ENCODE measurements at places on chromosomes 7 and 10.

- peak; percentile 53 for DNase-seq
Measured at GRCh38 chr10:31749981-31750840, 178.4 kb downstream of the ARHGAP12 start.

DNA sequence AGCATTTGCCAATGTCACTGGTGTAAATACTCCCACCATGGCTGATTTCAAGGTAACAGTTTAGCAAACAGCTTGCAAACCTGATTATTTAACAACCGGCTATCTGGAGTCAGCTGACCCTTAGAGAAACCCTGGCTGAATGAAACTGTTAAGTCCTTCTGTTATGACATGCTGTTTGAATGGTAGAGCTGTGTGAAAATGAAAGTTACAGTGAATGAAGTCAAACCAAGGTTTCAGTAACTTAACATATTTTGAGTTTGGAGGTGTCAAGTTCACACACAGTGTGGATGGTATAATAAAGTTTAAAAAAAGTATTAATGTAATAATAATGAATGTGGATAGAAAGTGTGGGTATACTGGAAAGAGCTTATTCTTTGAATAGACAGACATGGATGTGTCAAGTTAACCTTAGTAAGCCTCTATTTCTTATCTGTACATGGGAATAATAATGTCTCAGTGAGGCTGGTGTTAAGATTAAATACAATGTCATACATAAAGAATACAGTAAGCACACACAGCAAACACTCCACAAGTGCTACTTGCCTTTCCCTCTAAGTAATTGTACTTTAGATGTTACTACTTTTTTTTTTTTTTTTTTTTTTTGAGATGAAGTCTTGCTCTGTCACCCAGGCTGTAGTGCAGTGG is 150.4 kb downstream of the TAX1BP1 start:
- DNase-seq = no peak

- no peak for DNase-seq
Measured at GRCh38 chr7:12610899-12611298, 40.4 kb downstream of the SCIN start.

- no peak for DNase-seq
Measured at GRCh38 chr7:2199956-2200583, 32.7 kb downstream of the MAD1L1 start.

- no peak for DNase-seq
Measured at GRCh38 chr7:51027935-51028830, 245.5 kb upstream of the GRB10 start.

DNA sequence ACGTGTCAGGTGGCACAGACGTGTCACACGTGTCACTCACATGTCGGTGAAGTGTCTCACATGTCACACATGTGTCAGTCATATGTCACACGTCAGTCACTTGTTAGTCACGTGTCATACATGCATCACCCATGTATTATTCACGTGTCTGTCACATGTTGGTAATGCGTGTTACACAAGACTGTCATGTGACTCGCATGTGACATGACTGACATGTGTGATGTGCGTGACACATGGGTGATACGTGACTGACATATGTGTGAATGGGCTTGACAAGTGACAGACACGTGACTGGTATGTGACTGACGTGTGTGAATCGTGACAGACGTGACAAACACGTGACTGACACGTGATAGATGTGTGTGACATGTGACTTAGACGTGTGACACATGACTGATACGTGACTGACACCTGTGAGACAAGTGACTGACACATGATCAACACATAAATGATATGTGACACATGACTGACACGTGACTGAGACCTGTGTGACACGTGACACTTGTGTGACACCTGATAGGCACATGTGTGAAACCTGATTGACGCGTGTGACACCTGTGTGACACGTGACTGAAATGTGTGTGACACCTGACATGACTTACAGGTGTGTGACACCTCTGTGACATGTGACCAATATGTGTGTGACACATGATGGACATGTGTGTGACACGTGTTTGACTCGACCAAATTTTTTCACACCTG is 56.1 kb downstream of the ZNF92 start:
- no peak for DNase-seq

DNA sequence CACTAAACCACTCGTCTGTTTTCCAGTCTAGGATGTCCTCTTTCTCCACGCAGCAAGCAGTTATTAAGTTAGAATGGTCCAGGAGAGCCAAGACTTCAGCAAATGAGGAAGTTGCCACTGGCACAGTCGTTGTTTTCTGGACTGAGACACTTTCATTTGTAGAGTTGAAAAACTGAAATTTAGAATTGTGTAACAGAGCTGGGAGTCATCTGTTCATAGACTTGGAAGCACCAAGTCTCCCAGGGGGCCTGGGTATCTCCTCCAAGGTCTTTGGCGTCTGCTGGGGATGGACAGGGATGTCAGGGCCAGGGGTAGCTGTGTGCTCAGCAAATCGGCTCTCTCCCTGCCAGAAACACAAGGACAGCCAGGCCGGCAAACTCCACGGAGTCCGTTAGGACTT is 208.4 kb downstream of the FANK1 start:
- no peak for DNase-seq

DNA sequence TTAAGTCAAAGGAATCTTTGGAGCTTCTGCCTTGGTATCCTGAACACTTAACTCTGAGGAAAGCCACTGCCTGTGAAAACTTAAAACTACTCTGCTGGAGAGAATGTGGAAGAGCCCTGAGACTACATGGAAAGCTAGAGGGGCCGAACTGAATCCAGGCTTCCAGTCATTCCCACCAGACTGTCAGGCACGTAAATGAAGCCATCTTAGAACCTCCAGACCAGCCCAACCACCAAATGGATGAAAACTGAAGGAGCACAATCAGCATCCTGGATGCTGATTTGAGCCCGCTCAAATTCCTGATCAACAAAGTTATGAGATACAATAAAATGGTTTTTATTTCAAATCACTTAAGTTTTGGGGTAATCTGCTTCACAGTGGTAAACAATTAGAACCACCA is 30.8 kb downstream of the TNPO3 start:
- no peak for DNase-seq

DNA sequence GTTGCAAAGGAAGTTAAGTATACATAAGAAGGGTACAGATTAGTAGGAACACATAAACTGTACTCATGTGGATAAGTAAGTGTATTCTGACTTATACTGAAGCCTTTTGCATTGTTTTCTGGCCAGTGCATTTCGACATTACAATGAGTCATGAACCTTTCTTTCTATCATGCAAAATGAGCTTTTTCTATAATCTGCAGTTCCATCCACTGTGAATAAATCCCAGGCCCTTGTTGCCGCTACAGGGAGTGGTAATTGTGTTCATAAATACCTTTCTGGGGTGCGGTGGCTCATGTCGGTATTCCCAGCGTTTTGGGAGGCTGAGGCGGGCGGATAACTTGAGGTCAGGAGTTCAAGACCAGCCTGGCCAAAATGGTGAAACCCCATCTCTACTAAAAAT is 858.3 kb downstream of the GRM8 start:
- no peak for DNase-seq

- DNase-seq = peak; percentile 12
Measured at GRCh38 chr10:112151524-112152039, 32.0 kb downstream of the GPAM start.

DNA sequence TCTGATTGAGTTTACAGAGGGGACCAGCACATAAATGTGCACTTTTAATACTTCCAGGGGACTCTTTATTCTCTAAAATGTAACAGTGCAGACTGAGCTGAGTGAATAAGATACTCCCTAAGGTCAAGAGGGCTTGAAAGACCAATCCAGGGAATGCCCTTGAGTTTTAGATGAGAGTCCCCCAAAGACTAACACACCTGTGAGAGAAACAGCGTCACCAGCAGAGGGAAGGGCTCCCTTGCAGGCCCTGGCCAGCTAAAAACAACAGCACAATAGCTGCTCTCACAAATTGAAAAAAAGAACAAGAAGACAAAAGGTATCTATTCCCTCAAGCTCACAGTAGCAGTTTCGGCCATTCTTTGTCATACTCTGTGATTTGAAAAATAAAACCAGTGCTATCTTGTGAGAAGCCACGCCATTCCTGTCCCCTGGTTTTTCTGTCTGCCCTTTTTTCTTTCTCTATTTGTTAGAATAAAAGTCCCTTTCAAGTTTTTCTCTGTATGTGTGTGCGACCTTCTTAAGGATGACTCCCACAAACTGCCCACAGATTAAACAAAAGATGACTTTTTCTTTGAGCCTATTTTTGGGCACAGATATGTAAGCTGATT is 230.4 kb upstream of the BMPER start:
- DNase-seq = no peak

DNA sequence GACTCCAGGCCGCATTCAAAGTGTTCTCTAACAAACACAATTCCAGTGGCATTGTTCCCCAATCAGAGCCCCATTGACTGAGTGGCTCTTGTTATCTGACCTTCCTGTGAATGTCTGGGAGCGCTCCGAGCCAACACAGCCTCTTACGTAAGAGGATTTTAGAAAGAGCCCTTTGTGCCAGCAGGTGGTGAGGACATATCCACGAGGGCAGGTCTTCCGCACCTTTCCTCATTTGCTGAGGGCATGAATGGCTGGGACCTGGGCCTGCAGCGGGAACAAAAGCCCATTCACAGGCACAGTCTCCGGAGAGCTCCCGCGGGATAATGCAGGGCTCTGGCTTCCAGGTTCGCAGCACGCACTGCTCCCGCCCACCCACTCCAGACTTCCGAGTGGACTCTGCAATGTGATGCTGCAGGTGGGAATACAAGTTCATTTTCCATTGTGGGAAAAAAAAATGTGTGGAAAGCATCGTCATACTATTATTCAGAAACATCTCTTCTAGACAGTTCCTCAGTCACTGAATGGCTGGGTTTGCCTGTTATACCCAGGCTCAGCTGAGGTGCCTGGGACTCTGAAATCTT is 295.0 kb upstream of the IGFBP3 start:
- no peak for DNase-seq

DNA sequence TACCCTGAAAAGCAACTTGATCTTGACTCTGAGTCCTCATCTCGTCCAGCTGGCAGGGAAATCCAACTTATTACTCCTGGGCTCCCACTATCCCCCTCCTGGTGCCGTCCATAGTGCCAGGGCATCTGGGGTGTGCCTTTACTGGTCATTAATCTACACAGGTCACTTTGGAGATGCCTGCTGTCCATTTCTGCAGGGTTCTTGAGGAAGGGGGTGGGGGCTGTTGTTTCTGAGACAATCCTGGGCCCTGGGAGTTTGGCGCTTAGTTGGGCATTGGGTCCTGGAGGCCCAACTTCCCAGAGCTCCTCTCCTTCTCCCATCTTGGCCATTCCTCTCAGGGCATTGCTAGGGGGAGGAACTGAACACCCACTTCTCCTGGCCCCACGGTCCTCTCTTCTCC is 6.0 kb upstream of the TACR2 start:
- no peak for DNase-seq

- DNase-seq = peak; percentile 96
Measured at GRCh38 chr7:116434820-116435341, 64.7 kb upstream of the CAV2 start.

- DNase-seq = no peak
Measured at GRCh38 chr10:61285749-61286148, 167.4 kb downstream of the TMEM26 start.

- DNase-seq = no peak
Measured at GRCh38 chr7:91291302-91291701, 27.1 kb downstream of the FZD1 start.

- DNase-seq = peak; percentile 0
Measured at GRCh38 chr7:145848691-145849090, 267.9 kb upstream of the CNTNAP2 start.

- DNase-seq = no peak
Measured at GRCh38 chr7:97001656-97002554, 3.4 kb upstream of the DLX6 start.

- no peak for DNase-seq
Measured at GRCh38 chr10:55141892-55142291, 340.9 kb upstream of the PCDH15 start.

DNA sequence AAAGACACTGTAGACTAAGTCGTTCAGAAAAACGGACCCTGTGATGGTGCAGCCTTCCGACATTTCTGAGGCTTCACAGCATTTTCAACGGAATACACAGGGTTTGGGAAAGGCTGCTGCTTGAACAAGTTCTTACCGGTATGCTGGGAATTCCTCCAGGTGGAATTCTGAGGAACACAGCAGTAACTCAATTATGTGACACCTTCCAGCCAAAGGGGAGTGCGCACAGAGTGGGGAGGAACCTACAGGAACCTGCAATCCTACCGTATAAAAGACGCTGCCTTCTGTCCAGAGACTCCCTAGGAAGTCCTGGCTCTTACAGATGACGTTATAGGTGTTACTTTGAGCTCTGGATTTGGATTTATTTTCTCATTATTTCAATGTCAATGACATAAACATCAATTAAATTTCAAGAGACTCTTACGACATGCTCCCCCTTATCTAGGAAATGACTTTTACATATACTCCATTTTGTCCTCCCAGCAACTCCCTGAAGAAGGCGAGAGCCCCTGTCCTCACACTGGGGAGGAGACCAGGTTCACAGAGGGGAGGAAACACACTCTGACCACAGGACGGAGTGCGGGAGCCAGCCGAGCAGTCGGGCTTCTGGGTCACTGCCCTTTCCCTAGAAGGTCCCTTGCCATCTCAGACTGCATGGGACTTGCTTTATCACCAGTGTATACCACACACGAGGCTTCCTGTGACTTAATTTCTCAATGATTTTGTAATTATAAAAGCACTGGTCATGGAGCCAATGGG is 27.9 kb downstream of the VIPR2 start:
- no peak for DNase-seq

GRCh38 chr10:124741922-124742412 is 2.2 kb downstream of the FAM53B start:
- DNase-seq = no peak

DNA sequence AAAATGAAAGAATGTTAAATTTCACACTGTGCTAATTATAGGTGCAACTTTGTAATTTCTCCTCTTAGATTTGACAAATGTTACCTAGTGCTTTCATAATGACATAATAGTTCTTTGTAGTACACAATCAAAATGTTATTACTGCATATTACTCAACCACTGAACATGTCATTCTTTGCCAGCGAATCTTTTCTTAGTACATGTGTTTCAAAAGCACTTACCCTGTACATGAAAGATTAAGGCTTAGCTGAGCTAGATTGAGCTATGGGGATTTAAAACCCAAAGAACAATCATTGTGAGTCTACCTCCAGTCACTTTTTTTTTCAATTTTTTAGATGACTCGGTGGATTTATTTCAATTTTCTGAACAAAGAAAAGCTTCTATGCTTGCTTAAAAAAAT is 123.5 kb upstream of the FERD3L start:
- peak; percentile 23 for DNase-seq

DNA sequence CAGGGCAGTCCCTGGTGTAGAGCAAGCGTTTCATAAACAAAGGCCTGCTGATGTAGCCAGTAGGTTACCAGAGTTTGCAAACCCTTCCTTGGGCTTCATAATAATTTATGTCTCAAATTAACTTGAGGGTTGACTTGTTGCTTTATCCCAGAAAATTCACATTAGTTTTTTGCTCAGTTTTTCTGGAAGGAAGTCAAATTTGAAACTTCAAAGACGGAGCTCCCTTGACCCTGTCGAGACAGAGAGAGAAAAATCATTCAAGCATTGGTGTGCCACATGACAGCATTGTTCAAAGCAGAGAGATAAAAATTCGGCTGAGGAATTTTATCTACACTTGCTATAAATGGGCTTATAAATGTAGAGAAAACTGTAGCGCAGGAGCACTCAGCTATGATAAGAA is 627.7 kb downstream of the TNS3 start:
- no peak for DNase-seq
